Aorta (tissue), 5 donors: ENCODE measurements at places on chromosomes 11 and 22. TPM values are rescaled to one million over a fixed set of nuclear protein-coding genes. Genes with fewer than 3 reads are reported as not detected.
A peak's percentile ranks its signal among the peaks of the same experiment; 100 is the strongest.

DNA sequence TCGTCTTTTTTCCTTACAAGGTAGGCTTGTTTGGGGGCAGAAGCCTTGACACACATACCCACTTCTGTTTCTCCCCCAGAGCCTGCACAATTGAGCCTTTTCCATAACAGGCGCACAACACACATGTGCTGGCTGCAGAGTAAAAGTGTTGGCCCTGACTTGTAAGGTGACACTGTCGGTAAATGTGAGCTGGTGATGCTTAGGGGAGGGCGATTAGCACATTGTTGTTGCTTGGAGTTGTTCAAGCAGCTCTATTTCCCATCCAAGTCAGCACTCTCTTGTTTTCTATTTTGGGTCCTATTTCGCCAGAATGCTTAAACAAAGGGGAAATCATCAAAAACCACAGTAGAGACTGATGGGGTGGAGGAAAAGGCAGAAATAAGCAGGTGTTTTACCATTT is 51.9 kb upstream of the PTPRJ start:
- no peaks in the 10 kb centered on the region for H3K36me3 ChIP-seq
- no peaks in the 10 kb centered on the region for H3K27me3 ChIP-seq
- H3K27ac ChIP-seq = no peak overlapping the region
- H3K4me1 ChIP-seq = no peaks in the 10 kb centered on the region

DNA sequence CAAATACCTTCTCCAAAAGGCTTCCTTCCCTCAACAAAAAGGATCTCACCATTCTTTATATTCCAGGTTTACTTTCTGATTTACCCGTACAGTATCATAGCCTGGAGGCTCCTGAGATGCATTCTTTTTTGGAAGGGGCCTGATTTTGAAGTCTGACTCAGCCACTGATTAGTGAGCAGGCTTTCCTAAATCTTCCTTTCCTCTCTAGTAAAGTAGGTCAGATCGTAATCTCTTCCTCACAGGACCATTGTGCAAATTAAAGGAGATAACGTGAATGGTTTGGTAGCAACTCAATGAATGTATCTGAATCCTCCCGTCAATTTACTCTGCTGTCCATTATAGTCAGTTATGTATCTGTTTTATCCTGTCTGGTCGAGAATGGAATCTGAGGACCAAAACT is 227.7 kb upstream of the ANO5 start:
- no peak for DNase-seq
- H3K4me3 ChIP-seq = no peak overlapping the region
- H3K36me3 ChIP-seq = no peaks in the 10 kb centered on the region
- no peak overlapping the region for H3K27ac ChIP-seq
- no peaks in the 10 kb centered on the region for H3K27me3 ChIP-seq

The BCO2 gene
- total RNA-seq = 9.1 TPM

- no peaks in the 10 kb centered on the region for H3K36me3 ChIP-seq
- H3K27ac ChIP-seq = no peak overlapping the region
- H3K4me1 ChIP-seq = no peaks in the 10 kb centered on the region
- H3K4me3 ChIP-seq = no peak overlapping the region
These were observed 1.8 kb upstream of the SERPIND1 start for GRCh38 chr22:20771918-20772625.

The INSC gene
- 1.1 TPM for total RNA-seq

DNA sequence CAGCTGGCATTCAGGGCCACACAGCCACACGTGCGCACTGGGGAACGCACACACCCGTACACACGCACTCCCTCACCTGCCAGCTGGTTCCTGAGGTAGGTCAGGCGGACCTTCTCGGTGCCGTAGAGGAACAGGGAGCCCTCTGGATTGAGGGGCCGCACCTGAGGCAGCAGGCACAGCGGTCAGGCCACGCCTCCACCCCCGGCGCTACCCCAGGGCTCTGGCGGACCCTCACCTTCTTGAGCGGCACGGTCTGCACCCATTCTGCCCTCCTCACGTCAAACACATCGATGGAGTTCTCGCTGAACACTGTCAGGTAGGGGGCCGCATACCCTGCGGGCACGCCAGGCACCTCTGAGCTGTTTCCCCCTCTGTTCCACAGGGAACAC is 17.0 kb downstream of the CDC42BPG start:
- H3K4me3 ChIP-seq = no peak overlapping the region
- H3K36me3 ChIP-seq = no peaks in the 10 kb centered on the region
- H3K27me3 ChIP-seq = no peaks in the 10 kb centered on the region
- no peak for DNase-seq
- H3K27ac ChIP-seq = no peak overlapping the region

The ANO1 gene
- total RNA-seq = 65.6 TPM

The LDHAL6A gene
- total RNA-seq = not detected

GRCh38 chr11:71787098-71787823 is 45.7 kb upstream of the DEFB108B start:
- peak overlapping the region; percentile 32 for H3K4me3 ChIP-seq
- no peaks in the 10 kb centered on the region for H3K27me3 ChIP-seq
- H3K27ac ChIP-seq = no peak overlapping the region
- H3K36me3 ChIP-seq = no peaks in the 10 kb centered on the region
- DNase-seq = peak; percentile 94
- H3K4me1 ChIP-seq = no peaks in the 10 kb centered on the region

The SSTR3 gene
- total RNA-seq = not detected

DNA sequence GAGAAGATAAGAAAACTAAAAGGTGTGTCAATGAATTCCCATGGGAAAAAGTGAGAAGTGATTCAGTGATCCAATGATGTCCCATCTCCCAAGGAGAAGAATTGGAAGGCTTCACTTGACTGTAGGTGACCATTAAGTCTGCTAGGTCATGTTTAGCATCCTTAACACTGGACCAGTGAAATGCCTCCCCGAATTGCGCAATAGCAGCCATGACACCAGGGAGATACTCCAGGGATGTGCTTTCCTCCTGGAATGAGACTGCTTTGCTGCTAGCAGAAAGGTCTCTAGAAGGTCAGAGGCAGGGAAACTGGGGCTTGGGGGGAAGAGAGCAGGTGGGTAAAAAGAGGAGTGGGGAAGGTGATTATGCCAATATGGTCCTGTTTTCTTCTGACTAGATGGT is 364.3 kb downstream of the OPCML start:
- no peaks in the 10 kb centered on the region for H3K4me1 ChIP-seq
- no peaks in the 10 kb centered on the region for H3K36me3 ChIP-seq
- H3K4me3 ChIP-seq = no peak overlapping the region
- DNase-seq = no peak
- H3K27me3 ChIP-seq = no peaks in the 10 kb centered on the region
- no peak overlapping the region for H3K27ac ChIP-seq

The ZC3H12C gene
- 17.9 TPM for total RNA-seq
